Activated naive CD8-positive, alpha-beta T cell treated with anti-CD3 and anti-CD28 coated beads for 36 hours (primary cell): ENCODE measurements at places on chromosomes 1 and 21. TPM values are rescaled to one million over a fixed set of nuclear protein-coding genes. Genes with fewer than 3 reads are reported as not detected.

GRCh38 chr1:9151328-9151860, 22.5 kb upstream of the GPR157 start:
- DNase-seq: no peak

Gene GJC2
- 1.2 TPM for total RNA-seq

GRCh38 chr21:45412909-45413611, 8.1 kb downstream of the COL18A1 start:
- no peak for DNase-seq

DNA sequence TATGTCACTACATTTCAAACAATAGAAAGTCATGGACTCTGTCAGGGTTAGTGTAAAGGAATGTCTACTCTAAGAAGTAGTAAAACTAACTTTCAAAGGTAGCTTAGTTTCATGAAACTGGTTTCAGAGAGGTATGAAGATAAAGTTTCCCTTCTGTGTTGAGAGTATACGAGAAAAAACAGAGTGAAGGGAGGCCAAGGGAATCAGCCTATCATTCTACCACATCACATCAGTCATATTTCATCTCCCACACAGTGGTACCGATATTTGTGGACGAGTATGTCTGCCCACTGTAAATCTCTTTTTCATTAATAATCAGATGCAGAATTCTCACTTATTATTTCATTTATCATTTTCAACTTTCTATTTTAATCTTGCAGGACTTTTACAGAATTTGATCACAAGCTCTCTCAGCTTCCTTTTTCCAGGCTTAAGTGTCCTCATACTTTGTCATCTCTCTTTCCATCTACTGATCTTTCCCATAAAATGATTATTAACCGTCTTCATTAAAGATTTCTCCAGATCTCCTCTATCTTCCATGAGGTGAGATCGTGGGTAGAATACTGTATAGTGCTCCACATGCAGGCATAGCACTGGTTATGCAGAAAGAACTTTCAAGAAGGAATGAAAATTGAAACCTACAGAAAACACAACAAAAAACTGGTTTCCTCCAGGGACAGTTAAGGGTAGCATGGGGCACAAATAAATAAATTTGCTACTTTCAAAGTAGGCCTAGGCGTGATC, 11.5 kb upstream of the IFI16 start:
- no peak for DNase-seq

Gene TTC22
- total RNA-seq: 5.3 TPM

Gene NBPF6
- total RNA-seq: not detected

Gene GPR3
- total RNA-seq: 3.5 TPM

GRCh38 chr21:45857761-45858160, 123.8 kb upstream of the COL6A1 start:
- DNase-seq: no peak

Gene LINGO4
- not detected for total RNA-seq

Gene PALMD
- total RNA-seq: not detected

Gene SELP
- total RNA-seq: 0.42 TPM

- DNase-seq: no peak
Observed at GRCh38 chr1:204478172-204478899, 16.3 kb downstream of the PIK3C2B start.

DNA sequence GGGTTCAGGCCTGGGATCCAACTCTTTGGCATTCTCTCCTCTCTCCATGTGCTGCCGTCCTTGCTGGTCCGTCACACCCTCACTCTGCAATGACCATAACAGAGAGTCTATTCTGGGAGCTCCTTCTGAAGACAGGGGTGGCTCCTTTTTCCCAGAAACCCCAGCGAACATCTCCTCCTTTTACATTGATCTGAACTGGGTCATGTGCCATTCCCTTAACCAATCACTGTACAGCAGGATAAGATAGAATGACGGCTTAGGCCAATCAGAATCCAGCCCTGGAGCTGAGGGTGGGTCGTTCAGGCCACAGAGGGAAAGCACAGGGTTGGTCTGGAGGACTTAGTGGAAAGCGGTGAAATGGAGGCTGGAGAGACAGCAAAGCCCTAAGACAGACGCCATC, 740.1 kb downstream of the MATN1 start:
- no peak for DNase-seq

GRCh38 chr1:5650283-5651026, 341.8 kb downstream of the NPHP4 start:
- DNase-seq: no peak

DNA sequence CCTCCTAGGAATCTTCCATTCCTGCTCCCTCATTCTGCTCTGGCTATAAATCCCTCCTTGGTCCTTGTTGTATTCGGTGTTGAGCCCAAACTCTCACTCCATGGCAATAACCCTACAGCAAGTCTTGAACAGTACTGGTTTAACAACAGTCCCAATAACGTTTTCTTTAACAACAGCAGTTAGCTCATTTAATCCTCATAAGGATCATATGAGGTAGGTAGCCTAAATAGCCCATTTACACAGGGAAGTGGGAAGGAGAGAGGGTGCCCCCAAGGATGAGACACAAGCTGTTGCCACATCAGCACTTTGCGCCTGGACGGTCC, 444 bp upstream of the AGTRAP start:
- DNase-seq: no peak

Gene PSRC1
- 10.7 TPM for total RNA-seq

GRCh38 chr1:3940754-3941345, 40.8 kb upstream of the C1orf174 start:
- DNase-seq: no peak

- DNase-seq: peak; percentile 53
Observed at GRCh38 chr21:45080639-45081414, 6.4 kb downstream of the ADARB1 start.

- DNase-seq: no peak
Observed at GRCh38 chr1:5394111-5394510, 598.1 kb downstream of the NPHP4 start.

Gene NDUFS2
- 95.8 TPM for total RNA-seq

DNA sequence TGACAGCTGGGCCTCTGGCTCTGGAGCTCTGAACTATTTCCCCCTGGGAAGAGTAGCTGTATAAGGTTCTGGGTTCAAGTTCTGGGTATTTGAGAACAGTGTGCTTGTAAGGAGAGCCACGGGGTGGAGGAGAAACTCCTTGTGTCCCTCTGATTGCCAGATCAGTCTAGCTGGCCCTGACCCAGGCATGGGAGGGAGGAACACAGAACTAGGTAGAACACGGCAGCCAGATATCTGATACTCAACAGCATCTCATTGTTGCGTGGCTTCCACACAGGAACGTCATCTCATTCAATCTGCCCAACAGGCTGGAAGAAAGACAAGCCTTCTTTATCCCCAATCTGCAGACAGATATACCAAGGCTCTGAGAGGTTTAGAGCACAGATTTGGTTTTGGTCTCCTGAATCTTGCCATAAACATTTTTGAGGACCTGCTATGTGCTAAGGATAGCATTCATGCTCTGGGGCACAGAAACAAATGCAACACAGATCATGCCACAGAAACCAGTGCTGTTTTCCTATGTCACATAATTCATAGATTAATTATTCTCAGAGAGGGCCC, 83.8 kb downstream of the PLXNA2 start:
- no peak for DNase-seq

Gene PLEKHN1
- 0.85 TPM for total RNA-seq

- no peak for DNase-seq
Observed at GRCh38 chr1:9313576-9313975, 20.9 kb downstream of the SPSB1 start.

Gene FMO3
- not detected for total RNA-seq

Gene RIPPLY3
- 0.10 TPM for total RNA-seq

- no peak for DNase-seq
Observed at GRCh38 chr1:76284842-76285241, 210.3 kb downstream of the ST6GALNAC3 start.

Gene LCE6A
- total RNA-seq: not detected

Gene CD1E
- total RNA-seq: not detected

Gene SYNJ1
- total RNA-seq: 6.6 TPM

- no peak for DNase-seq
Observed at GRCh38 chr1:98325646-98326440, 335.7 kb upstream of the SNX7 start.

Gene UTS2
- 0.19 TPM for total RNA-seq

DNA sequence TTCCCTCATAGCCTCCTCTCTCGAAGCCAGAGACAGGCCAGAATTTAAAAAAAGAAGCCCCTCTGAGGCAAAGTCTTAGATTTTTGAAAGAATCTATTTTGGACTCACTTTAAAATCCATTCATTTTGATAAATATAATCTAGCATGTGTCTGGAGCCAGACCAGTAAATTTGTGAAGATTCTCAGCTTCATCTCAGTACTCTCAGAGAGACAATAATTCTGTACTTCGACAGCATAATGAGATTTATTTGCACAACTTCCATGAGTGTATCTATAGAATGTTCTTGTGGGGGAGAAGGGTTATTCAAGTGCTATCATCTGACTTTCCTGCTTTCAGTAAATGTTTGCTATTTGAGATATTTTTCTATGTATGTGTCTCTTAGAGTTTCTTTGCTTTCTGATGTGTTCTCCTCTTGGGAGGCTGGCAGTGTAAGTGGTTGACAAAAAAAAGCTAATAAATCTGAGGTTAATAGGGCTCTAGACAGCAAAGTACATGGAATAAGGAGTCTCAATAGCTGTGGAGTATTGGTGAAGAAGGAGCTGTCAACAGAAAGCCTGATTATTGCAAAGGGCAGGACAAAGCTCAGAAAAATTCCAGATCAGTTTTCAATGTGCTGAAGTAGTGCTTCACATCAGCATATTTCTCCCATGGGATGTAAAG, 223.0 kb downstream of the PTBP2 start:
- no peak for DNase-seq

- no peak for DNase-seq
Observed at GRCh38 chr1:66354311-66355201, 179.4 kb upstream of the SGIP1 start.

Gene TRIM46
- 4.9 TPM for total RNA-seq

DNA sequence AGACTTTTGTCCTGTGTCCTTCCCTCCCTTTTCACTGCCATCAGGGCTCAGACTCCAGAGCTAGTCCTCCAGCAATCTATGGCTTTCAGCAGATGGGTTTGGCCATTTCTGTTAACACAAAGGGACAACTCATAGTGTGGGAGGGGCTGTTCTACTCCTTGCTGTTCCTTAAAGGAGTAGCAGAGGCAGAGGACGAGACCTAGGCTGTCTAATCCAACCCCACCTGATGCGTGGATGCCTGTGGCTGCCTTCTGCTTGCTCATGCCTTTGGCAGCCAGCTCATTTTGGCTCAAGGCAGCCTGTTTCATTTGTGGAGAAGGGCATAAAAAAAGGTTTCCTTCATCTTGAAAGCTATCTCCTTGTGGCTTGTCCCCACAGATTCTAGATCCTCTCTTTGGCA, 27.0 kb downstream of the MFSD2A start:
- no peak for DNase-seq

GRCh38 chr1:74343216-74343615, 108.0 kb downstream of the TNNI3K start:
- DNase-seq: no peak

DNA sequence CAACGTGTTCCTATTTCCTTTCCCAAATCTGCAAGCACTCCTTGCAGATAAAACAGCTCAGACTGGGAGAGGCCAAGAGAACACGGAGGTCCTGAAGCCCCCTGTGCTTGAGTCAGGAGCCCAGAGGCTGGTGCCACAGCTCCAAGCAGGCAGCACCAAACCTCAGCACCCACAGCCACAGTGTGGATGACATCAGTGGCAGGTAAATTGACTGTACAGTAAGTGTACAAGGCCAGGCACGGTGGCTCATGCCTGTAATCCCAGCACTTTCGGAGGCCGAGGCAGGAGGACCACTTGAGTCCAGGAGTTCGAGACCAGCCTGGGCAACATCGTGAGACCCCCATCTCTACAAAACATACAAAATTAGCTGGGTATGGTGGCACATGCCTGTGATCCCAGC, 1.9 kb upstream of the COL6A1 start:
- no peak for DNase-seq

Gene HSD3B2
- not detected for total RNA-seq

Gene BEND5
- total RNA-seq: 48.3 TPM
